ENCODE measurements at places on chromosomes 11 and 22. TPM values are rescaled to one million over a fixed set of nuclear protein-coding genes. Genes with fewer than 3 reads are reported as not detected.

PIK3C2A gene
- 68.5 TPM for total RNA-seq

SCGB1A1 gene
- not detected for total RNA-seq

LINC01488 gene
- total RNA-seq, result not detected

SELENOM gene
- total RNA-seq, result 59.2 TPM

ALG8 gene
- total RNA-seq, result 46.5 TPM

SYT7 gene
- total RNA-seq, result 0.22 TPM

RAB3IL1 gene
- total RNA-seq, result 0.79 TPM

ADM2 gene
- total RNA-seq, result 0.79 TPM

VPREB1 gene
- not detected for total RNA-seq
